Vagina (tissue), 2 donors: ENCODE measurements at places on chromosomes 7 and 10. TPM values are rescaled to one million over a fixed set of nuclear protein-coding genes. Genes with fewer than 3 reads are reported as not detected.
A peak's percentile ranks its signal among the peaks of the same experiment; 100 is the strongest.

DNA sequence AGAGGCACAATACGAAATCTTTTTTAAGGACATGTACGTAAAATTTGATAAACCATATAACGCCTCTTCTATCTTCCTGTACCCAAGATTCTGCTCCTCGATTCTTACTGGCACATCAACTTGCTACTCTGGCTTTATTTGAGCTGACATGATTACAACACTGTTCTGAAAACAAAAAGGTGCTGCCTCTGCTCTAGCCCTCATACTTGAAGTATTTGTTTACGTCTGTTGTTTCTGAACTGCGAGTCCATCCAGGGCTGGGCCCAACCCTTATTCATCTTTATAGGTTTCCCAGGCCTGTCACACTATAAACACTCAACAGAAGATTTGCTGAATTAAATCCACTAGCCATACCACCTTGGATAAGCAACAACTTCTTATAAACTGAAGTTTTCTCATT, 96.2 kb upstream of the SVIL start:
- H3K4me1 ChIP-seq, result peaks cover 73% of the 10 kb centered on the region
- no peak for DNase-seq
- H3K27me3 ChIP-seq, result no peaks in the 10 kb centered on the region

GRCh38 chr10:126013489-126014281, 117.3 kb downstream of the FANK1 start:
- H3K36me3 ChIP-seq, result no peaks in the 10 kb centered on the region
- DNase-seq, result no peak
- no peaks in the 10 kb centered on the region for H3K27me3 ChIP-seq

IFIT3 gene
- 6.1 TPM for total RNA-seq

CUL1 gene
- 38.5 TPM for total RNA-seq

GRCh38 chr7:98295467-98296192, 14.1 kb downstream of the BRI3 start:
- H3K36me3 ChIP-seq, result no peaks in the 10 kb centered on the region
- no peak for DNase-seq

AKR1C1 gene
- total RNA-seq, result 73.7 TPM

GRCh38 chr10:31864834-31865518, 63.7 kb downstream of the ARHGAP12 start:
- H3K27ac ChIP-seq, result peak overlapping the region; percentile 1
- no peak for DNase-seq
- H3K4me3 ChIP-seq, result no peak overlapping the region
- no peaks in the 10 kb centered on the region for H3K36me3 ChIP-seq
- H3K27me3 ChIP-seq, result no peaks in the 10 kb centered on the region

GRCh38 chr10:11245510-11245909, 227.8 kb downstream of the CELF2 start:
- no peaks in the 10 kb centered on the region for H3K36me3 ChIP-seq
- no peak overlapping the region for H3K27ac ChIP-seq
- DNase-seq, result no peak
- H3K4me3 ChIP-seq, result no peak overlapping the region
- H3K27me3 ChIP-seq, result no peaks in the 10 kb centered on the region
- peaks cover 14% of the 10 kb centered on the region for H3K4me1 ChIP-seq

GRCh38 chr10:75498884-75499350, 67.5 kb downstream of the LRMDA start:
- no peak overlapping the region for H3K27ac ChIP-seq
- no peak overlapping the region for H3K4me3 ChIP-seq
- peaks cover 17% of the 10 kb centered on the region for H3K4me1 ChIP-seq
- H3K27me3 ChIP-seq, result no peaks in the 10 kb centered on the region
- no peaks in the 10 kb centered on the region for H3K36me3 ChIP-seq

GRCh38 chr7:51055039-51055840, 261.4 kb downstream of the COBL start:
- no peaks in the 10 kb centered on the region for H3K36me3 ChIP-seq
- H3K27me3 ChIP-seq, result no peaks in the 10 kb centered on the region
- no peak overlapping the region for H3K4me3 ChIP-seq

DNA sequence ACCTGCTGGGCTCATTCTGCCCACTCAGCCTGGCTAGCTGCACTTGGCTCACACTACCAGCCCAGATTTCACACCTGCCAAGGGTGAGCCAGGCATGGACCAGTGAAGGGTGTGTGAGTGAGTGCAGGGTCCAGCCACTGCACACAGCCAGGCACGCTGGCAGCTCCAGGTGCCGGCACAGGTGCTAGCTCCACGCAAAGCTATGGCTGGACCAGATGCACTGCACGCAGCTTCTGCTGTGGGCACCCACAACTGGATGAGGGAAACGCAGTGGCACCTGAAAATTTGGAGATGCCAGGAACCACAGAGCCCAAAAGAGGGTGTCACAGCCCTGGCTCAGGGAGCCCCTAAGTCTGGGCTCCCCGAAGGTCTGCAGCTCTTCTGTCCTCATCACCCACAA, 24.9 kb upstream of the TES start:
- no peak for DNase-seq
- no peaks in the 10 kb centered on the region for H3K36me3 ChIP-seq
- no peak overlapping the region for H3K4me3 ChIP-seq
- H3K27me3 ChIP-seq, result no peaks in the 10 kb centered on the region
- H3K27ac ChIP-seq, result no peak overlapping the region

GRCh38 chr7:108452707-108453106, 3.5 kb downstream of the NRCAM start:
- no peak overlapping the region for H3K4me3 ChIP-seq
- no peak for DNase-seq
- H3K36me3 ChIP-seq, result no peaks in the 10 kb centered on the region
- H3K4me1 ChIP-seq, result peaks cover 18% of the 10 kb centered on the region

DNA sequence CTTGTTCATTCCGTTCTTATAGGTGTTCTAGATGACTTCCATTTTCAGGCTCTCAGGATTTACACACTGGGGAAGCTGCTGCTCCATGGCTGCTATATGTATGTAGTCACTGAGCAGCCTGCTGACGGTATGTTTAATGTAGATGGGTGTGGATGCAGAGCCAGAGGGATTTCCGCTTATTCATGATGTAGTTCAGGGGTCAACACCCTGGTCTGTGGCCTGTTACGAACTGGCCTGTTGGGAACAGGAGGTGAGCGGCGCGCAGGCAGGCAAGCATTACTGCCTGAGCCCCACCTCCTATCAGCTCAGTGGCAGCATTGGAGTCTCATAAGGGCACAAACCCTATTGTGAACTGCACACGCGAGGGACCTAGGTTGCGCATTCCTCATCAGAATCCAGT, 33.9 kb downstream of the DNAJB6 start:
- H3K4me1 ChIP-seq, result peaks cover 12% of the 10 kb centered on the region
- DNase-seq, result no peak
- no peak overlapping the region for H3K4me3 ChIP-seq
- no peaks in the 10 kb centered on the region for H3K36me3 ChIP-seq
